Breast epithelium (tissue), 4 donors: ENCODE measurements at places on chromosomes 3 and 15. TPM values are rescaled to one million over a fixed set of nuclear protein-coding genes. Genes with fewer than 3 reads are reported as not detected.

GRCh38 chr3:134279466-134279865 lies 28.8 kb upstream of the RYK start:
- H3K27ac ChIP-seq: no peak overlapping the region
- DNase-seq: no peak
- H3K4me1 ChIP-seq: no peaks in the 10 kb centered on the region
- no peaks in the 10 kb centered on the region for H3K36me3 ChIP-seq

The ISLR gene
- total RNA-seq: 88.0 TPM

- no peaks in the 10 kb centered on the region for H3K27me3 ChIP-seq
- H3K36me3 ChIP-seq: no peaks in the 10 kb centered on the region
- H3K27ac ChIP-seq: no peak overlapping the region
- DNase-seq: peak; percentile 10
- no peaks in the 10 kb centered on the region for H3K4me1 ChIP-seq
- no peak overlapping the region for H3K4me3 ChIP-seq
These were observed 9.2 kb upstream of the EHD4 start for GRCh38 chr15:41981371-41982132.

GRCh38 chr3:106299300-106300098 lies 430.7 kb upstream of the CBLB start:
- H3K36me3 ChIP-seq: no peaks in the 10 kb centered on the region
- H3K4me3 ChIP-seq: no peak overlapping the region

- no peaks in the 10 kb centered on the region for H3K4me1 ChIP-seq
- H3K4me3 ChIP-seq: no peak overlapping the region
These were observed 7.9 kb downstream of the PCLAF start for GRCh38 chr15:64373360-64373759.

- peaks cover 9% of the 10 kb centered on the region for H3K27me3 ChIP-seq
- peaks cover 8% of the 10 kb centered on the region for H3K4me1 ChIP-seq
- peak within 1 kb of the TSS; percentile 43 for H3K4me3 ChIP-seq
- H3K36me3 ChIP-seq: no peaks in the 10 kb centered on the region
- no peak for DNase-seq
These were observed at the start of gene LTK for GRCh38 chr15:41513506-41514227. Gene LTK, minus strand, starts transcription at chr15:41513827. Its CDS starts 118 bp downstream, at chr15:41513709.

The DCUN1D1 gene
- 24.9 TPM for total RNA-seq

- DNase-seq: no peak
- no peaks in the 10 kb centered on the region for H3K4me1 ChIP-seq
- no peaks in the 10 kb centered on the region for H3K27me3 ChIP-seq
These were observed 7.1 kb downstream of the DHX36 start for GRCh38 chr3:154316974-154317767.

GRCh38 chr15:78374436-78375393 lies 34.6 kb downstream of the CRABP1 start:
- H3K27me3 ChIP-seq: no peaks in the 10 kb centered on the region
- peak overlapping the region; percentile 19 for H3K27ac ChIP-seq
- no peak overlapping the region for H3K4me3 ChIP-seq
- no peaks in the 10 kb centered on the region for H3K36me3 ChIP-seq
- DNase-seq: no peak
- no peaks in the 10 kb centered on the region for H3K4me1 ChIP-seq

GRCh38 chr15:36885771-36886170 lies 214.6 kb downstream of the MEIS2 start:
- no peaks in the 10 kb centered on the region for H3K27me3 ChIP-seq
- H3K27ac ChIP-seq: no peak overlapping the region
- DNase-seq: no peak
- no peaks in the 10 kb centered on the region for H3K36me3 ChIP-seq
